ENCODE measurements at places on chromosomes 12 and 14. TPM values are rescaled to one million over a fixed set of nuclear protein-coding genes. Genes with fewer than 3 reads are reported as not detected.

GRCh38 chr12:30836656-30837445 lies 82.1 kb upstream of the CAPRIN2 start:
- H3K4me3 ChIP-seq = no peak overlapping the region

DNA sequence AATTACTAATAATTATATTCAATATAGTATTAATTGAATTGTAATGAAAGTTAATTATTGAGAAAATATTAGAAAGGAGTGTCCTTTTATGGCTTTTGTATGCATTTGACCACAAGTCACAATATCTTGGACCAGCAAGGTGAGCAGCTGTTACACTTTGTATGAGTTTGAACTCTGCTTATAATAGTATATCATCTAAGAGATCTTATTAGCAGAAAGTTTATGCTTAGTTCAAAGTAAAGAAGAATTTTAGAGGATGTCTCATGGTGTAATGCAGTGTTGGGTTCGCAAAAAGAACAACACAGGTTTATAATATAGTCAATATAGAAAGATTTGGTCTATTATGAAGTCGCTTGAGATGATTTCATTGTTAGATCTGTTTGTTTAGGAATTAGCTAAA lies 2.0 kb upstream of the TRIM9 start:
- H3K4me3 ChIP-seq = no peak overlapping the region
- H3K27me3 ChIP-seq = peaks cover 6% of the 10 kb centered on the region
- peaks cover 10% of the 10 kb centered on the region for H3K4me1 ChIP-seq

GRCh38 chr14:100086361-100086760 lies 21.1 kb downstream of the EVL start:
- DNase-seq = no peak
- no peak overlapping the region for H3K27ac ChIP-seq
- no peaks in the 10 kb centered on the region for H3K36me3 ChIP-seq
- no peaks in the 10 kb centered on the region for H3K27me3 ChIP-seq
- no peak overlapping the region for H3K4me3 ChIP-seq
- H3K4me1 ChIP-seq = no peaks in the 10 kb centered on the region

DNA sequence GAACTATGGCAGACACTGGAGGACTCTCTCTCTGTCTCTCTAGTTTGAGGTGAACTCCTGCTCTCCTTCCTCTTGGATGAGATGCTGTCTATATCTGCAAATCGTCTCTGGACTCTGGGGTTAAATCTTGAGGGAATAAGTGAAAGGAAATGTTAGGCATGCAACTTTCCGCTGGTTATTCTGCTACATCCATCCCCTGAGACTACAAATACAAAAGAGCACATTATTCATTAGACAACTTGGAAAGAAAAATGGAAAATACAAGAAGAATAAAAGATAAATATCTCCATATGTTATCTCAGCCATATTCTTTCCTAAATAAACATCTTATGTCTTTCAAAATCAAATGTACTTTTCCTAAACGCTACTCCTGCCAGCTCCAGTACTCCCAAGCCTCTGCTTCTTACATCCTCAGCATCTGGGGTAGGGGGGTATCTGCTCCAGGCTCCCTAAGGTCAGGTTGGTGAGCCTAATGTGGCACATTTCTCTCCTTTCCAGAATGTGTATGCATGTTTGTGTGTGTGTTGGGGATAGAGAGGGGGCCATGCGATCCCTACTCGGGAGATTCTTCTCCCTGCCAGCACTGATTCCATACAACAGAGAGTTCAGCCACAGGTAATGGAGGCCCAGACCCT lies 102.9 kb upstream of the FSCB start:
- no peaks in the 10 kb centered on the region for H3K36me3 ChIP-seq
- no peak overlapping the region for H3K27ac ChIP-seq
- no peaks in the 10 kb centered on the region for H3K4me1 ChIP-seq
- H3K27me3 ChIP-seq = no peaks in the 10 kb centered on the region

GRCh38 chr12:104775731-104776231 lies 182.3 kb downstream of the SLC41A2 start:
- H3K27me3 ChIP-seq = no peaks in the 10 kb centered on the region
- no peaks in the 10 kb centered on the region for H3K36me3 ChIP-seq
- no peak overlapping the region for H3K27ac ChIP-seq
- no peaks in the 10 kb centered on the region for H3K4me1 ChIP-seq

DNA sequence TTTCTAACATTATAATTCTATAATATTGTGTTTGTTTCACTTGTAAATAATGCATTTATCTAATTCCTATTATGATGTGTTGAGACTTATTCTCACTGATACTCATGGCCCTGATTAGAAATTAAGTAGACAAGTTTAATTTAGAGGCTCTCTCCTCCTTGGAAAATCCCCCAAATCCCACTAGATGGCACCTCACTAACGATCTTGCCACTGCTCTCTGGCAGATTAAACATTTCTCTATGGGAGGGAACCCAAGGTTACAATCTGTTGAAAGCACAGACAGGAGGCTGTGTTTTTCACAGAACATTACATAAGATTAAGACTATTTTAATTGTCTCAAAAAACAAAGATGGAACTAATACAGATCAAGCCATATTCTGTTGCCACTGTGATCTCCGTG lies 318.7 kb downstream of the LRFN5 start:
- no peaks in the 10 kb centered on the region for H3K4me1 ChIP-seq
- H3K36me3 ChIP-seq = no peaks in the 10 kb centered on the region
- H3K27ac ChIP-seq = no peak overlapping the region
- DNase-seq = no peak
- H3K4me3 ChIP-seq = no peak overlapping the region

- H3K27me3 ChIP-seq = no peaks in the 10 kb centered on the region
- no peaks in the 10 kb centered on the region for H3K36me3 ChIP-seq
- H3K4me3 ChIP-seq = no peak overlapping the region
- no peaks in the 10 kb centered on the region for H3K4me1 ChIP-seq
- H3K27ac ChIP-seq = no peak overlapping the region
- DNase-seq = no peak
These were observed 17.4 kb downstream of the EXD2 start for GRCh38 chr14:69208666-69209065.

DNA sequence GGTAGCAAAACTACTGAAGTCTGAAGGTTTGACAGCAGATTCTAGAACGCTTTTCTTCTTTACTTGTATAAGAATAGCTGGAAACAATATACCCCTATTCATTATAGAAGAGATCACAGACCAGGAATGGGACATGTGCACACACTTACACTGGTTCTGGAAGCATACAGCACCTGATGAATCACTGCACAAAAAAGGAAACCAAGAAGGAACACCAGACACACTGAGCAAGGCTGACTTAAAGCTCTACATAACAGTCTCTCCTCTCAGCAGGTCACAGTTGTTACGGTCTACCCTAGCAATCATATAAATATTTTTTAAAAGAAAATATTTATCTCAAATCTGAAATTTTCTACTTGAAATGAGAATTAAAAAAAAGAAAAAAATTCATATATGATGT lies 13.5 kb downstream of the ATP2B1 start:
- DNase-seq = no peak
- no peaks in the 10 kb centered on the region for H3K36me3 ChIP-seq
- no peaks in the 10 kb centered on the region for H3K27me3 ChIP-seq
- peaks cover 12% of the 10 kb centered on the region for H3K4me1 ChIP-seq

DNA sequence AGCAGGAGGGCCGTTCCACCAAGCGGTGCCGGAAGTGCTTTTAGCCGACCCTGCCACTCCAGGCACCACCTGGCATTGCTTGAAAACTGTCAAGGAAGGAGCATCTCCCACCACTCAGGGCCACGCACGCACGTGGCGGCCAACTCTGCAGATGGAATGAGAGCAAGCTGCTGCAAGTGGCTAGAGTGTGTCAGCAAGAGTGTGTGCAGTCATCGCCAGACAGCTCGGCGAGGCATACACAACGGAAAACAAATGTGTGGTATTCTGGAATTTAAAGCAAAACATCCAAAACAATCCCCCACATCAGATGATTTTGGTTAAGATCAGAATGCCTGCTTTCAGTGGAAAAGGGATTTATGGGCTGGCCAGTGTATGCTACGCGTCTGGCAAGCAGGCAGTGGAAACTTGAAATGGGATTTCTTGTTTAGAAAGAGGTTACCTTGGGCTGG lies 11.2 kb downstream of the CD9 start:
- H3K27me3 ChIP-seq = no peaks in the 10 kb centered on the region
- H3K27ac ChIP-seq = peak overlapping the region; percentile 11
- H3K4me3 ChIP-seq = no peak overlapping the region

DNA sequence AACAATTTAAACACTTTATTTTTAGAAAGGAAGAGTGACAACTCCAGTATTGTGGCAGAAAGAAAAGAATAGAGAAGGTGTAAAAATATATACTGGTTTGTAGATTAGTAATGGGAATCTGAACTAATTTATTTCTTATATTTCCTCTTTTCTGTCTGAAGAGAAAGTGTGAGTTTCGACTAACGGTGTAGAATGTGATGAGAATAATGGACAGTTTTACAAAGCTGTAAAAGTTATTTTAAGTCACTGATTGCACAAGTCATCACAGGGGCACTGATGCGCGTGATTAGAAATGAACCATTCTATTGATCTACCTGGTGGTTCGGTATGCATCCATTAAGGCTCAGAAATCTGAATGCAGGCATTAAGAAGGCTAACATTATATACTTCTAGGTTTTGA lies 158.5 kb upstream of the ATXN7L3B start:
- no peaks in the 10 kb centered on the region for H3K27me3 ChIP-seq
- H3K36me3 ChIP-seq = no peaks in the 10 kb centered on the region
- no peak overlapping the region for H3K4me3 ChIP-seq
- H3K27ac ChIP-seq = no peak overlapping the region
- no peak for DNase-seq

GRCh38 chr12:72546106-72546505 lies 273.9 kb downstream of the TRHDE start:
- H3K4me3 ChIP-seq = no peak overlapping the region
- H3K4me1 ChIP-seq = no peaks in the 10 kb centered on the region
- no peak overlapping the region for H3K27ac ChIP-seq

- DNase-seq = no peak
- H3K36me3 ChIP-seq = no peaks in the 10 kb centered on the region
- peaks cover 47% of the 10 kb centered on the region for H3K27me3 ChIP-seq
- no peak overlapping the region for H3K27ac ChIP-seq
These were observed 1.2 kb downstream of the SSTR1 start for GRCh38 chr14:38208618-38209562.

DNA sequence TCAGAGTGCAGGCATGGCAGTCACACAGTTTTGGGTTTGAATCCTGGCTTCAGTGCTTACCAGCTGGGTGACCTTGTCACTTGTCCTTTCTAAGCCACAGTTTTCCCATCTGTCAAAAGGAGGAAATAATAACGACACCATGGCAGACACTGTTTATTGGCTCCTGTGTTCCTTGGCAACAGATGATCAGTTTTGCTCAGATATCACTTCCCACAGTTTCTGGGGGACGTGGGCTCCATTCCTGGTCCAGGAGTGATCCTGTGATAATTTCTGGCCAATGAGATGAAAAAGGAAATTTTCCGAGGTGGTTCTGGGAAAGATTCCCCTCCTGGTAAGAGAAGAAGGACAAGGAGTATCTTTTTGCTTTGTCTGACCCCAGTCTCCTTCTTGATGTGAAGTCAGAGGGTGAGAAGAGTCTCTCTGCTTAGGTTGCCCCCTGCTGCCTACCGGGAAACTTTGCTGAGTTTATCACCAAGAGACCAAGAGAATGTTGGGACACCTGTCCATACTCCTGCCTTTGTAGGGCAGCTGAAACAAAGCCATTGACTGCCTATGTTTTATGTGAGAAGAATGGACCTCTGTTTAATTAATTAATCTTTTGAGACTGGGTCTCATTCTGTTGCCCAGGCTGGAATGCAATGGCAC lies 178.9 kb upstream of the NRXN3 start:
- no peak overlapping the region for H3K27ac ChIP-seq
- H3K27me3 ChIP-seq = no peaks in the 10 kb centered on the region
- peak; percentile 22 for DNase-seq
- no peaks in the 10 kb centered on the region for H3K36me3 ChIP-seq
- H3K4me3 ChIP-seq = no peak overlapping the region

GRCh38 chr14:102688290-102688689 lies 89.0 kb upstream of the TRAF3 start:
- no peaks in the 10 kb centered on the region for H3K36me3 ChIP-seq
- H3K4me1 ChIP-seq = no peaks in the 10 kb centered on the region
- DNase-seq = no peak
- no peak overlapping the region for H3K4me3 ChIP-seq
- no peak overlapping the region for H3K27ac ChIP-seq

- H3K4me3 ChIP-seq = no peak overlapping the region
- no peak for DNase-seq
- H3K36me3 ChIP-seq = no peaks in the 10 kb centered on the region
These were observed 6.9 kb upstream of the AQP2 start for GRCh38 chr12:49943625-49943960.

GRCh38 chr12:7361265-7361664 lies 57.4 kb downstream of the ACSM4 start:
- no peak overlapping the region for H3K4me3 ChIP-seq
- H3K27me3 ChIP-seq = no peaks in the 10 kb centered on the region
- no peaks in the 10 kb centered on the region for H3K4me1 ChIP-seq
- no peak for DNase-seq

DNA sequence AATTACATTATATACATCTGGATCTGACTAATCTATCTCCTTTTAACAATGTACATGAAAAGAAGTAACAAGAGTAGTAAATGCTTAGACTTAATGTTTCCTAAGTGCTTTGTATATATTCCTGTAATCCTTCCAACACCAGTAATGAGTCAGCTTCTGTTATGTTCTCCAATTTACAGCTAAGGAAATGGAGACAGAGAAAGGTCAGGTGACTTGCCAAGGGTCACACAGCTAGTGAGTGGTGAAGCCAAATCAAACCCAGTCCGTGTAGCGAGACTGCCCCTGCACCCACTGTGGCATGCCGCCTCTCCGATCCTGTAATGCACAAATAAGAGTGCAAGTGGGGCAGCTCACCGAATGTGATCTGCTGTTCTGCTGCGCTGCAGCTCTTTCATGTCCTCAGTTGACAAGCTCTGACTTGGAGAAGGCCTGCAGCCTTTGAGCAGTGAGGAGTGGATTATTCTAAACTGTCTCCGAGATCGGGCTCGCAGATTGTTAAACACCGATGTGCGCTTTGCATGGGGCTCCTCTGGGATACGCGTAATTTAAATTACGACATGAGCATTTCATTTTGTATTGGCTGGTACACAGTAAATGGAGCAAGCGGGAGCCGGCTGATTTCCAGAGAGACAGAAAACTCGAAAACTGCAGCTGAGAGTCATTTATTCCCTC lies 65.1 kb upstream of the KTN1 start:
- DNase-seq = no peak
- H3K4me3 ChIP-seq = no peak overlapping the region
- no peaks in the 10 kb centered on the region for H3K4me1 ChIP-seq
- H3K36me3 ChIP-seq = no peaks in the 10 kb centered on the region

GRCh38 chr14:90620568-90621077 lies 195.6 kb downstream of the TTC7B start:
- H3K4me1 ChIP-seq = peaks cover 15% of the 10 kb centered on the region
- H3K36me3 ChIP-seq = no peaks in the 10 kb centered on the region
- no peak overlapping the region for H3K27ac ChIP-seq
- H3K27me3 ChIP-seq = no peaks in the 10 kb centered on the region
- DNase-seq = no peak

PYM1 gene
- 38.6 TPM for total RNA-seq

CRY1 gene
- 18.3 TPM for total RNA-seq

NPFF gene
- total RNA-seq = not detected

TMEM19 gene
- total RNA-seq = 12.8 TPM
